ENCODE measurements at places on chromosomes 13 and 19.

DNA sequence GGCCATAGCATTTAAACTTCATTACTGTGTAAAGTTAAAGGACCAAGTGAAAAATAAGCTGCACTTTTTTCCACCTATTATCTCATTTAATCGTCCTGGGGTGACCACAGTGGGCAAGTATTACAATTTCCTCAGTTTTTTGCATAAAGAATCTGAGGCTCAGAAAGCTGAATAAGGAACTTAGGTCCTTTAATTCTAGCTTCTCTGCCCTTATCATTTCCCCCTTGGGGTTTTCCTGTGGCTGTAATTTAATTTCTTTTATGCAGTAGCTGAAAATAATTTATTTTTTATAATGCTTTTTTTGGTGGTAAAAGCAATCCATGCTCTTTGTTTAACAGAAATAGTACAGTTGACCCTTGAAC, 59.8 kb upstream of the RCBTB2 start:
- no peak for DNase-seq

- DNase-seq: no peak
Observed at GRCh38 chr13:50842251-50842989, 1.1 kb downstream of the DLEU7 start.

DNA sequence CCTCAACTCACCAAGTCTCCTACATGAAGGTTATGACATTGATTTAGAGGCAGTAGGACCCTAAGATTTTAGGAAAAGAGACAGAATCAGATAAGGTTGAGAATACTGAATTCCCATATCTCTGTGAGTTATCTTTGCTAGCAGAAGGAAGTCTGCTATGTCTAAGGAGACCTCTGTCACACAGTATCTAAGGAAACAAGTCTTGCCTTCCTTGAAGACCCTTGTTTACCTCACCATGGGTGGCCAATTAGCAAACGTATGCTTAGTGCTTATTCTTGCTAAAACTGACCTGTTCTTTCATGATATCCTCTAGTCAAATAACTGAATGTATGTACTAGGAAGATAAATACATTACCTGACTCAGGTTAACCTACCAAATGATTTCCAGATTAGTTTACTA, 855.4 kb upstream of the SLITRK1 start:
- no peak for DNase-seq

DNA sequence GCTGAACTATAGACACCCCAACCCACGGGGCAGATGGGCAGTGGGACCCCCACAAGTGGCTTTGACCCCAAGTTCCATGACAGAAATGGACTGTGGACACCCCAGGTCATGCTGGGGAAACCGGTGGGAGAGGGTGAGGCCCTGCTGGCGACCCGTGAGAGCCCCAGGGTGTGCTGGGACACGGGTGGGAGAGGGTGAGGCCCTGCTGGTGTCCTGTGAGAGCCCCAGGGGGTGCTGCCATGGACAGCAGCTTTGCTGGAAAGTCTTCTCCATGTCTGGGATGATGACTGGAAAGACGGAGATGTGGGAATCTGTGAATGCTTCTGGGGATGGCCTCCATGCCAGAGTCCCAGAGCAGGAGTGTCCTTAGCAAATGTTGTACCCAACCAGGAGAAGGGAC, 148.4 kb downstream of the URI1 start:
- DNase-seq: no peak

DNA sequence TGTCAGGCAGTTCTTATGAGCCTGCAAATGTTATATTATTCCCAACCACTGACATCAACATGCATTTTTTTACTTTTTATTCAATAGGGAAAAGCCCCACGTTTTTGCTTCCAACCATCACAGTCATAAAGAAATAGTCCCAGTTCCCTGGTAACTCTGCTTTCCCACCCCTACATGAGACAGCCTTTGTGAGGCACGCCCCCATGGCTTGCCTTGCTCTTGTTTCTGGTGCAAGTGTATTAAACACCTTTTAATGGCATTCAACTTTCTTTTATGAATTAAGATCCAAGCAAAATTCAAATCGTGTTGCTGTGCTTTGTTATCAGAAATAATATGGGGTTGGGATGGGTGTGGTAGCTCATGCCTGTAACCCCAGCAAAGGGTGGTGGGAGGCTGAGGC, 54.2 kb upstream of the ZNF429 start:
- no peak for DNase-seq

DNA sequence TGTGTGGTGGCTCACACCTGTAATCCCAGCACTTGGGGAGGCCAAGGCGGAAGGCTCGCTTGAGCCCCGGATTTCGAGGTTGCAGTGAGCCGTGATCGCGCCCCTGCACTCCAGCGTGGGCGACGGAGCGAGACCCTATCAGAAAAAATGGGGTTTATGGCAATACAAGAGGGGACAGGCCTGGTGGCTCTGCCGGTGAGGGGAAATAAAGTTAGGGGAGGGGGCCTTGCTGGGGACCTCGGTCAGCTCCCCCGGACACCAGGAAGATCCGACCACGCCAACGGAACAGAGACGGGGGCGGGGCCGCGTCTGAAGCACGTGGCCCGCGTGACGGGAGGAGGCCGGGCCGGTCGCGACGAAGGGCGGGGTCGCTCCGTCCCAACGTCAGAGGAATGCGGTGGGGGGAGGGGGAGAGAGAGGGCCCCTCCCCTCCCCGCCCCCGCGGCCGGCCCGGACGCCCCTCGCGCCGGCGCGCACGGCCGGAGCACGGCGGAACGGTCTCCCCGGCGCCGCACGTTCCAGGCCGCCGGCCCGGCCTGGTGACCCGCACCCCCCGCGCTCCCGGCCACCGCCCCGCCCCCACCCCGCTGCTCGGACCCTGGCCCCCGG, 1.9 kb upstream of the HNRNPL start:
- peak; percentile 96 for DNase-seq

GRCh38 chr13:51995677-51996551, 15.3 kb downstream of the ATP7B start:
- peak; percentile 48 for DNase-seq

DNA sequence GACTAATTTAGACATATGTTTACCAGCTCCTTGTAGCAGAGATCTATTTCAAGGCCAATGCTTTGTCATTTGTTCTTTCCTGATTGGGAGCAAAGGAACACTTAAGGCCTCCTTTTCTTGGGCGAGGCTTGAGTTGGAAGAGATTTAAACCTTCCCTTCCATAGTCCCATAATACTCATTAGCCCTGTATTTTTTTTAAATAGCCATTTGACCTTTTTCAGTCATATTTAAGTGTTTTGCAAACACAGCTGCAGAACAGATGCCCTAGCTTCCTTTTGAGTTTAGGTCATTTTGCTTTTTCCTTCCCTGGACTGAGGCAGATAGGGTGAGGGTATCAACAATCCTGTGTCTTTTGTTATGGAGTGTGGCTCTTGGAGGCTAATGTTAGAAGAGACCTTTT, 198.3 kb downstream of the NBEA start:
- DNase-seq: no peak

DNA sequence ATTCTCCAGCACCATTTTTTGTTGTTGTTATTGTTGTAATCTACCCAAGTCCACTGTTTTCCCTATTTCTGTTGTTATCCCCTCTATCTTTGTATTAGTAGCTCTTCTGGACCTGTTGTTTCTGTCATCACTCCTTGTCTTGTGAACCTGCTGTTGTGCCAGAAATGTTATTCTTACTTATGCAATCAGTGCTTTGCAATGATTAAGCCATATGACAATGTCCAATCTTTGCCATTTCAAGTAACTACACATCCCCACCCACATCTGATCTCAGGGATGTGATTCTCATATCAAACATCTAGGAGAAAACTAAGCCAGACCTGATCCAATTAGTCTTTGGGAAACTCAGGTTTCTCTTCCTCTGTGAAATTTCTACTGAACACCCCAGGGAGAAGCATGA, 472.6 kb upstream of the KLHL1 start:
- no peak for DNase-seq

DNA sequence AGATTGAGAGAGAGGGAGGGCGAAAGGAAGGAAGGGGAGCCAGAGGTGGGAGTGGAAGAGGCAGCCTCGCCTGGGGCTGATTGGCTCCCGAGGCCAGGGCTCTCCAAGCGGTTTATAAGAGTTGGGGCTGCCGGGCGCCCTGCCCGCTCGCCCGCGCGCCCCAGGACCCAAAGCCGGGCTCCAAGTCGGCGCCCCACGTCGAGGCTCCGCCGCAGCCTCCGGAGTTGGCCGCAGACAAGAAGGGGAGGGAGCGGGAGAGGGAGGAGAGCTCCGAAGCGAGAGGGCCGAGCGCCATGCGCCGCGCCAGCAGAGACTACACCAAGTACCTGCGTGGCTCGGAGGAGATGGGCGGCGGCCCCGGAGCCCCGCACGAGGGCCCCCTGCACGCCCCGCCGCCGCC, at the start of gene TNFSF11:
Gene TNFSF11 (plus strand): TSS at position 142 of the 400 bp plus-strand sequence. CDS start 152 bp downstream, at position 294.
- DNase-seq: peak; percentile 36

GRCh38 chr19:19081642-19082151, 17.9 kb downstream of the SLC25A42 start:
- no peak for DNase-seq

DNA sequence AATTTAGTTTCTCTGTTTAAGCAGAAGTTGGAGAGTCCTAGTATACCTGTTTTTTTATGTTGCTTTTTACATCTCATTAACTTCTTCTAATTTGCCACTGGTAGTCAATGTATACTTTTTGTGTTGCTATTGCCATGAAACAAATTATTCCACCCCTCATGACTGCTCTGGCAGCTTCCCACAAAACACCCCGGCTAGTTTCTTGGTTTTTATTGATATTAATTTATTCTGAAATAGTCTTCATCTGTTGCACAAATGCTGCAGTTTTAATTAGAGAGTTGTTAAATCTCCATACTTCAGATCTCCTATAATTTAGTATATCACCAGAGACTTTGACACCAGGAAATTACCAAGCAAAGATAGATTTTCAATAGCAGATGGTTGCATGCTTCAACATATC, 1159.3 kb upstream of the PRR20A start:
- DNase-seq: no peak

DNA sequence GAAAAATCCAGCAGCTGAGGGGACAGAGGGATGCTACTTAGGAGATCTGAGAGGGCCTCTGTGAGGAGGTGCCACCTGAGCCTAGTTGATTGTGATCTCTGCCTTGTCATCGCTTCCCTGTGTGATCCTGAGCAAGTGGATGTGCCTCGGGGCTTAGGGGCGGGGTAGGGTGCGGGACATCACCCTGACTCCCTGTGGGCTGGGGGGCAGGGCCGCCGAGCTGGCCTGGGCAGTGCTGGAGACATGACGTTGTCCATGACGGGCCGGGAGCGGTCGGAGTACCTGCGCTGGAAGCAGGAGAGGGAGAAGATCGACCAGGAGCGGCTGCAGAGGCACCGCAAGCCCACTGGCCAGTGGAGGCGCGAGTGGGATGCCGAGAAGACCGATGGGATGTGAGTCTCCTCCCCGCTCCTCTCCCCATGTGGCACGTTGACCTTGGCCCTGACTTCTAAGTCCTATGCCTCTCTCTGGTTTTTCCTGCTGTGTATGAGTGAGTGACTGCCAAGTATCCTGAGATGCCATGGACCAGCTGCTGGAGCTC, 8.2 kb upstream of the INAFM1 start:
- DNase-seq: no peak

- DNase-seq: no peak
Observed at GRCh38 chr13:40028446-40028845, 373.0 kb downstream of the COG6 start.

DNA sequence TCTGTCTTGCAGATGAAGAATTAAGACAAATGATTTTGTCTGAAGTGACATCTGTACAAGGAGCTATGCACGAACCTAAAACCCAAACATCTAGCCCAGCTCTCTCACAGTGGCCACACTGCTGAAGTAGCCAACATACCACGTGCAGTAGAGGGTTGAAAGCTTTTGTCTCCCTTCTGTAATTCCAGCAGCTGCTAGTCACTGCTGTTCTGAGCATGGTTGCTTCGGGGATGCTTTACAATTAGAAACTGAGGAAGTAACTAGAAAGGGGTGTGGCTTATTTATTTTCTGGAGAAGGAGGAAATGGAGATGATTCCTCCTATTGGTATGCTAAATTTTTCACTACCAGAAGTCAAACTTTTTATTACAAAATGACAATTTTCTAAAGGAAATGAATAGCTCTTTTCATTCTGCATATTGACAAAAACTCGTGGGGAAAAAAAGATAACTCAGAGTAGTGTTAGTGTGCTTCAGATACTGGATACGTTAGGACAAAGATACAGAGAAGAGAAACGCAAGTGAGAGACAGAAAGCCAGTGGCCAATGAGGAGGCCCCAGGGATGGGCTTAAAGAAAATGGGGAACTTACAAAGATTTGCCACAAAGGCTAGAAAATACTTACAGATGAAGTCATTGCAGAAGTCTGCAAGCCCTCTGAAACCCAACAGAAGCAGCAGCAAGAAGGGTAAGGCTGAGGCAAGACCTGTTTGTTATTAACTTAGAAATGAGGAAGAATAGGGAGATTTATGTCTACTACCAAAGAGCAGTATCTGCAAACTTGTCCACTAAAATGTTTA, 192.7 kb upstream of the MIR17HG start:
- no peak for DNase-seq

GRCh38 chr19:58559275-58560006, 1.0 kb upstream of the UBE2M start:
- peak; percentile 96 for DNase-seq

Measured in femur (tissue), 1 donor.